Activated CD8-positive, alpha-beta memory T cell treated with anti-CD3 and anti-CD28 coated beads for 1 hour (primary cell): ENCODE measurements at places on chromosomes 11 and 22.
A peak's percentile ranks its signal among the peaks of the same experiment; 100 is the strongest.

DNA sequence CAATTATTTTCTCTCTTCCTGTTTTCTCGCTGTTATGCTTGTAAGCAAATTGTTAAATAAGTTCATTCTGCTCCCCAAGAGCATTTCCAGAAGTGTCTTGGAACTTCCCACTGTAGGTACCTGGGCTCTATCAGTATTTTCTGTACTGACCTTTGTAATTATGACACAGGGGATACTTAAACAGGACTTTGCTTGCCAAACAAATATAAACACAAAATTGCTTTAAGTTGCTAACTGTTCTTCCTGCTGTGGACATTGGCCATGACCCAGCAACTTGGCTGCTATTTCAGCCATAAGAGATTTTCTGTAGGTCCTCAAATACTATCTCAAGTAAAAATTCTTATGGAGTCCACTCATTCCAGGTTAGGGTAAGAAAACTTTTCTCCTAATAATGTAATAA lies 30.1 kb downstream of the SYT9 start:
- DNase-seq, result no peak

- no peak for DNase-seq
These were observed 9.9 kb downstream of the GTF2H1 start for GRCh38 chr11:18332302-18332701.

DNA sequence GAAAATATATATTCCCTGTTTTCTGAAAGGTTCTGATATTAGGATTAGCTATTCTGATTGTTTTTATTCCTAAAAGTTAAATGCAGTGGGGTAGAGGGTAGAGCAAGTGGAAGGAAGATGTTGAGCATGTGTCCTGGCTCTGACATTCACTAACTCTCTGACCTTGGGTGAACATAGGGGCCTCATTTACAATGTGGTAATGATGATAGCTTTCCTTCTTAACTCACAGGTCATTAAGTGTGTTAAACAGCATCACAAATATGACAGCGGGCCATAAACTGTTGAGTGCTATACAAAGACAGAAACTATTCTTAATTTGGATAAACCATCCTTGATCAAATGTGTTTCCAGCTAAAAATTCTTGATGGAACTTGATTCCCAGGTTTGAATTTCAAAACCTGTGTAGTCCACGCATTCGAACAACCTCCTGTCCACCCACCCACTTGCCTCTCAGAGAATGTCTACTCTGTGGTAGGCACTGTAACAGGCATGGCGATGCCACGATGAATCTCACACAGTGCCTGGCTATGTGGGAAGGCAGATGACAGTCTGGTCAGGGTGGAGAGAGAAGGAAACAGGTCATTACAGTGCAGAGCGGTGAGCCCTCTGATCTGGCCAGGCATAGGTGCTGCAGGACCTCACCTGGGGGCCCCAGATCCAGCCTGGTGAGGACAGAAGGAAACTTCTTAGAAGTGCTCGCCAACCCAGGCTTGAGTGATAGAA lies 19.3 kb upstream of the PEX26 start:
- no peak for DNase-seq

DNA sequence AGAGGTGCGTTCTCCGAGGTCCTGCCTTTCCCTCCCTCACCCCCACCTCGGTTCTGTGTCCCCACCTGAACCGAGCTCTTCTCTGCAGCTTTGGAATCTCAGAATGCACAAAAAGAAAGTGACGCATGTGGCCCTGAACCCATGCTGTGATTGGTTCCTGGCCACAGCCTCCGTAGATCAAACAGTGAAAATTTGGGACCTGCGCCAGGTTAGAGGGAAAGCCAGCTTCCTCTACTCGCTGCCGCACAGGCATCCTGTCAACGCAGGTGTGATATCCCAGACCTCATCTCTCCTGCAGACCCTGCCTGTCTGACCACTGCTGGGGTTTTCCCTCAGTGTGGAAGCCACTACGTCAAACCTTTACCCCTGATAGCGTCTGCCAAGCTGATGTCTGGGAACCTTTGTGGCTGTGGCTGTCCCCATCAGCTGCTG lies 13.9 kb downstream of the ACP2 start:
- peak; percentile 28 for DNase-seq

DNA sequence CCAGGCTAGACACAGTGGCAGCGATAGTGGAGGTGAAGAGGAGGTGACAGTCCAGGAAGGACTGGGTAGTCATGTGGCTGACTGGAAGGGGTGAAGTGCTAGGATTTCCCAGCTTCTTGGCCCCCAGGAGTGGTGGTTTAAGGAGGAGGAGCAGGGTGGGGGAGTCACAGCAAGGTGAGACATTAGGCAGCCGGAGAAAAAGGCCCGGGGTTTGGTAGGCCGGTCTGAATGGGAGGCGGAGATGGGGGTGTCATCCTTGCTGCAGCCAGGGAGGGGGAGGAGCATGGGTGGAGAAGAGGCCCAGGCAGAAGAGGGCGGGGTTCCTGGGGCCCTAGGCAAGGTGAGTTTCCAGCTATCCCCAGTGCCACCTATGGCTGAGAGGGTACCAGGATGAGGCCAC lies 6.1 kb downstream of the SIPA1 start:
- no peak for DNase-seq

- no peak for DNase-seq
These were observed 142.0 kb upstream of the FAT3 start for GRCh38 chr11:92082652-92083051.

DNA sequence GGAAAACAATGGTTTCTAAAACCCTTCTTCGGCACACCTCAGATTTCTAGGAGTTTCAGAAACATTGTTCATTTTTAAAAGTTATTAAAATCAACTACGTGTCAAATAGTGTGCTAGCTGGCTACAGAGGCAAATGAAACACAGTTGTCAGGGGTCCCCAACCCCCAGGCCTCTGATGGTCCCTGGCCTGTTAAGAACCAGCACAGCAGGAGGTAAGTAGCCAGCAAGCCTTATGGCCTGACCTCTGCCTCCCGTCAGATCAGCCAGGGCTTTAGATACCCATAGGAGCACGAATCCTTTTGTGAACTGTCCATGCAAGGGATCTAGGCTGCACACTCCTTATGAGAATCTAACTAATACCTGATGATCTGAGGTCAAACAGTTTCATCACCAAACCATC lies 648.2 kb downstream of the FAM181B start:
- DNase-seq, result no peak

- no peak for DNase-seq
These were observed 15.8 kb downstream of the EPS8L2 start for GRCh38 chr11:721741-722345.
